ENCODE measurements at places on chromosomes 16 and 17. TPM values are rescaled to one million over a fixed set of nuclear protein-coding genes. Genes with fewer than 3 reads are reported as not detected.

GRCh38 chr16:8936421-8936820, 27.3 kb downstream of the USP7 start:
- peak; percentile 29 for DNase-seq

DNA sequence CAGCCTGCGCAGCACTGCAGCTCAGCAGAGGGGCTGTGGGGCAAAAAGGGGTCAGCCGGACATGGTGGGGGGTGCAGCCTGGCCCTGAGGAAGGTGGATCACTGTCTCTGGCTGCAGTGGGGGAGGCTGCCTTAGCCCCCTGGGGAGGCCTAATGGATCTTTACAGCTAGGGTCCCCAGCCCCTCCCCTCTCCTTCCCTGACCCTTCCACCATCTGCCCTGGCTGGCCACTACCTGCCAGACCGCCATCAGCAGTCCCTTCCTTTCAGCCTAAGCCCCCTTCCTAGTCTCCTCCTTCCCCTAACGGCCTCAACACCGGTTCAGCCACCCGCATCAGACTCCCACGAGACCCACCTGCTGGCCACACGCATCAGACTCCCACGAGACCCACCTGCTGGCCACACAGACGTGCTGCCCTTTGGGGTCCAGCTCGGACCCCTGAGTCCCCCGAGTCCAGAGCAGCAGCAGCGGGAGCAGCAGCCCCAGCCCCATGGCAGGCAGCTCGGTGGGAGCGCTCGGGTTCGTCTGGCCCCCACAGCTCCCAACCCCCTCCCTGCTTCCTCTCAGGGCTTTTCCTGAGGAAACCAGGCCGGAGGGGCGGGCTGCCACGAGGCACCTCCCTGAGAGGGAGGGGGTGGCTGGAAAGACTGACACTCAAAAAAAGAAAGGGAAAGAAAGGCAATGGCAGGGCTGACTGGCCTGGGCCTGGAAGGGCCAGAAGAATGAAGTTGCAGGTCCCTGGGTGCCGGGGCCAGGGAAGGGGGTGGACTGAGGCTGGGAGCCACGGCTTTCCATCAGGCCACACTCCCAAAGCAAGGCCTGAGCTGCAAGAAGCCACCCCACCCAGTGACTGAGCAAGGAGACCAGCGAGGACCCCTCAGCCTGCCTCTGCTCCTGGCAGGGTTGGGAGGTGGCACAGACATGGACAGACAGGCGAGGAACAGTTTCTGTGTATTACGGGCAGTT, at the start of gene SCARF1:
Gene SCARF1 (minus strand): TSS at position 526 of the 965 bp plus-strand sequence. CDS start 35 bp downstream, at position 491.
- DNase-seq = peak; percentile 88

- DNase-seq = no peak
These were observed 171.0 kb downstream of the MAF start for GRCh38 chr16:79429381-79430190.

GRCh38 chr16:68910051-68910450, 66.7 kb downstream of the TANGO6 start:
- no peak for DNase-seq

- DNase-seq = no peak
These were observed 6.8 kb downstream of the LDHD start for GRCh38 chr16:75109732-75110243.

GRCh38 chr16:22638393-22639206, 127.9 kb downstream of the NPIPB5 start:
- no peak for DNase-seq

GRCh38 chr16:12507366-12507765, 296.3 kb downstream of the CPPED1 start:
- DNase-seq = no peak

DNA sequence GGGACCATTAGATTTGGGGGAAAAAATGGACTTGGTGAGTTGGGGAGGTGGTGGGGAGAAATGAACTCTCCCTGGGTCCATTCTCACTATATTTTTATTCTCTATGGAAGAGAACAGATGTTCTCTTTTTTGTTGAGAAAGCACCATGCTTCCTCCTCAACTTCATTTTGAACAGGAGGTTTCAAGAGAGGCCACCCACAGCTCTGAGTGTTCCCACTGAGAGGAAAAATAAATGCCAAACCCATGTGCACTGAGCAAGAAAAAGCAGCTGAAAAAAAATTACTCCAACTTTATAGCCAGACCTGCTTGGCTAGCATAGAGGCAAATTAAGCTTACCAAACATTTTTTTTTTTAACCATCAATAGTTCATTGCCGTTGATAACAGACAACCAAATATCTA, 883.6 kb downstream of the KCNJ2 start:
- DNase-seq = no peak

DNA sequence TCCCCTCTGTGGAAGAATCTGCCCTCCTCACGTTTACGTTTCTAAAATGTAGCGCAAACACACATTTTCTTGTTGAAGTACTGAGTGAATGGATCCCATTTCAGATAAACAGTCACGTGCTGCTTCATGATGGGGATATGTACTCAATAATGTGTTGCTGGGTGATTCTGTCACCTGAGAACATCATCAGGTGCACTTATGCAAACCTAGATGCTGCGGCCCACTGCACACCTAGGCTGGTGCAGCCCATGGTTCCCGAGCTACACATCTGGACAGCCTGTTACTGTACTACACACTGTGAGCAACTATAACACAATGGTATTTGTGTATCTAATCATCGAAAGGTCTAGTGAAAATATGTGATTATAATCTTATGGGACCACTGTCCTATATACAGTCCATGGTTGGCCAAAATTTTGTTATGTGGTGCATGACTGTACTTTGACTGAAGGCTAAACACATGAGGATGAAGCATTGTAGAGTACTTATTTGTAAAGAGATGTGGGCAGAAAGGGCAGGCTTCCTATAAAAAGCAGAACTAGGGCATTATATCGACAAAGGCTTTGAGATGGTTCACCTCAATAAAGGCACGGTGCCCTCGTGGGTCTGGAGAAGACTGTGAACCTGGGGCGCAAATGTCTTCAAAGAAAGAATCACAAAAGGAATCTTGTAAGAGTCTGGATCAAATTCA, 26.3 kb downstream of the MARF1 start:
- DNase-seq = no peak

- DNase-seq = no peak
These were observed 16.6 kb downstream of the COL1A1 start for GRCh38 chr17:50184611-50185398.

DNA sequence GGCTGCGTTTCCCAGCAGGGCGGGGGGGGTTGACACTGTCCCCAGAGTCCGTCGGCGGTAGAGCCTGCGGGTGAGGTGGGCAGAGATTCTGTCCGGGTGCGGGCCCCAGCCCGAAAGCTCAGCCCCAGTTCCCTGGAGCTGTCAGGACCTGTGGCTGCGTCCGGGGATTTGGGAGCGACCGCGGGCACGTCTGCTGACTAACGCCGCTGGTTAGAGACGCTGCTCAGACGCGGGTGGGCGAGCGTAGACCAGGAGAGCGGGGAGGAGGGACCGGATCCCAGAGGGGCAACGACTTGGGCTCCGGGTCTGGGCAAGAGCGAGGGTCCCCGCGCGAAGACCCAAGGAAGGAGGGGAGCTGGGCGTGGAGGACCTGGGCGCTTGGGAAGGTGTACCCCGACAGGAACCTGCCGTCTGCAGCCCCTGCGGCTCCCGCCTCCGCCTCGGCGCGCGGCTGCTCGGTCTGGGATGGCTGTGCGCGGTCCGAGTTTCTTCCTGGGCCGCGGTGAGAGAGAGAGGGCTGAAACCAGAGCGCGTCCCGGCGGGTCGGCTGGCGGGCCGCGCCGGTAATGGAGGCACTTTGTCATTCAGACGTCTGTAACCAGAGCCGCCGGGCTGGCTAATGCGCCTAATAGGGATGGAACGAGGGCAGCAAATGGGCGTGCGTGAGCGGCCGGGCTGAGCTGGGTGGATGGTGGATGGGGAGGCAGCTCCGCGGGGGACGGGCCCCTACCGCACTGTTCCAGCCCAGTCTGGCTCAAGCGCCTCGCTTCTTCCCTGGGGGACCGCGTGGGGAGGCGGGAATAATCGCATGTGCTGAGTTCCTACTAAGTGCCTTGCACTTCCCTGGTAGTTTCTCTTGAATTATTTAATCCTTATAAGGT, 2.3 kb downstream of the NGFR start:
- peak; percentile 6 for DNase-seq

DNA sequence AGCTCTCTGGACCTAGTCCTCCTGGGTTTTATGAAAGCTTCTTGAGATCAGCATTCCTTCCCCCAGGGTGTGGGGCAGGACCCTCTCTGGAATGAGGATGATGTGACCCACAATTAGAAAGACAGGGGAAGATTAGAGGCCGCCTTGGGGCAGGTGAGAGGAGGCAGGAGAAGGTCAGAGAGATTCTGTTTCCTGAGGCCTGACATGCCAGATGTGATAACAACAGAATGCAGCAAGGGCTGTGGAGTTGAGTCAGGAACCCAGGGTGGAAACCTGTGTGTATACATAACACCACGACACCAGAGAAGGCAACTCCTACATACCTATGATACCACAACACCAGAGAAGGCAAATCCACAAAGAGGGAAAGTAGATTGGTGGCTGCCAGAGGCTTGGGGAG, 5.4 kb upstream of the SLC5A10 start:
- DNase-seq = no peak

Gene GAST
- total RNA-seq = not detected

Gene IGSF6
- not detected for total RNA-seq

Gene HAS3
- 1.8 TPM for total RNA-seq

Gene INO80E
- total RNA-seq = 84.1 TPM

Gene KCNJ18
- total RNA-seq = not detected

Gene ZFP3
- total RNA-seq = 1.7 TPM

Data from endothelial cell of umbilical vein (primary cell).